ENCODE measurements at places on chromosomes 4 and X.

DNA sequence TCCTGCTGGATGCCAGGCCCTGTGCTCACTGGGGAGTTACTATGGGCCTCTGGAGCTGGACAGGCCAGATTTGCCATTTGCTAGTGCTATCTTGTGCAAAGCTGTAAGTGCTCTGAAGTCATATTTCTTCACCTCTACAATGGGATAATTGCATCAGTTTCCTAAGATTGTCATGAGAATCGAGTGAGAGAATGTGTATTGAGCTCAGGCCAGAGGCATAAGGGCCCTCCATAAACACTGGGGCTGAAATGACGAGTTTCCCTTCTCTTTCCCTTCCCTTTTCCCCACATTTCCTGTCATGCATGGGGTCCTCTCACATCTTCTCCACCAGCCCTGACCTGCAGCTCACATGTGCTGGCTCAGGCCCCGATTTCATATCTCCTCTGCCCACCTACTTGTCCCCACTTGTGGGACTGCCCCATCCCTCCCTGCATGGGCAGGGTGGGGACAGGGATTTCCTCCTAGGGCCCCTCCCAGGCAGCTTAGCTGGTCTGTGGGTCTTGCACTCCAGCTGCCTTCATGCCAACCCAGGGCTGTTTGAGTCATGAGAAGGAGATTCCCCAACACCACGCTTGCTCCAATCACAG lies 358.8 kb downstream of the MID1IP1 start:
- DNase-seq = no peak

- peak; percentile 62 for DNase-seq
Measured at GRCh38 chrX:153687121-153688039, at the start of gene SLC6A8. SLC6A8 (plus strand) TSS chrX:153687926; CDS start chrX:153688575, 649 bp downstream.

- no peak for DNase-seq
Measured at GRCh38 chr4:24589448-24589847, 5.1 kb upstream of the DHX15 start.

DNA sequence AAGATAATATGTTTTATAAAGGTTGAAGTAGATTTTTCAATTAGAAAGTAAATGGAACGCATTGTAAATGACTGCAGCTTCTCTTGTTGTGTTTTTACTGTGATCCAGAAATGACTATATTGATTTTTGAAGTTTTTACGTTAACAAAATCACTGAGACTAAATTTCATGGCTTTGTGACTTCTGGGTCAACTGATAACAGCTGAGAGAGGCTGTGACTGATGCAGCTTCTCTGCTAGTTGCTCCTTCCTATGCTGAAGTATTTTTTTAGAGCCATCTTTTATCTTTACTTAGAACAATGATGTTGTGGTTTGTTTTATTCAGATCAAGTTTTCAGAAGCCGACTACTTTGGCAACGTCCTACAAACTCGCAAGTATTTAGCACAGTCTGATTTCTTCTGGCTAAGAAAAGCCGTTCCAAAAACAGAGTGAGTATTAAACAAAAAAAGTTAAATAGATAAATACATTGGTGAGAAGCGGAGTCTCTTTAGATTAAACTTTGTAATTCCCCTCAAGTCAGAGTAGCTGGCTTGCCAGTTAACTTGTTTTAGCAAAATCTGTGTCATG lies 94.7 kb upstream of the CBLL2 start:
- no peak for DNase-seq

DNA sequence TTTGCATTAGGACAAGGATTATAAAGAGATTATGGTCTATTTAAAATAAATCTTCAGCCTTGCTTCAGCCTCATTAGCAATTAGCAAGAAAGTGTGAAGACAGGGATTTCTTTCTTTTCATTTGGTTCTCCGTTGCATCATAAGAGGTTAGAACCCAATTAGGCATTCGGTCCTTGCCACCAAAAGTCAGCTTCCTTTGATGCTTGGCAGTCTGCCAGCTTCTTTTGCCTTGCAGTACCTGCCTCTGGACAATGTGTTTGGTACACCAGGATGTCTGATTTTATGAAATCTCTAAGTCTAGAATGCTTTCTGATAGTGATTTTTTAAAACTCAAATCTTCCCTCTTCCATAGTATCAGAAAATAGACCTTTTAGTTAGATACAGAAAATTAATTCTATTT lies 12.4 kb downstream of the SMIM20 start:
- no peak for DNase-seq

DNA sequence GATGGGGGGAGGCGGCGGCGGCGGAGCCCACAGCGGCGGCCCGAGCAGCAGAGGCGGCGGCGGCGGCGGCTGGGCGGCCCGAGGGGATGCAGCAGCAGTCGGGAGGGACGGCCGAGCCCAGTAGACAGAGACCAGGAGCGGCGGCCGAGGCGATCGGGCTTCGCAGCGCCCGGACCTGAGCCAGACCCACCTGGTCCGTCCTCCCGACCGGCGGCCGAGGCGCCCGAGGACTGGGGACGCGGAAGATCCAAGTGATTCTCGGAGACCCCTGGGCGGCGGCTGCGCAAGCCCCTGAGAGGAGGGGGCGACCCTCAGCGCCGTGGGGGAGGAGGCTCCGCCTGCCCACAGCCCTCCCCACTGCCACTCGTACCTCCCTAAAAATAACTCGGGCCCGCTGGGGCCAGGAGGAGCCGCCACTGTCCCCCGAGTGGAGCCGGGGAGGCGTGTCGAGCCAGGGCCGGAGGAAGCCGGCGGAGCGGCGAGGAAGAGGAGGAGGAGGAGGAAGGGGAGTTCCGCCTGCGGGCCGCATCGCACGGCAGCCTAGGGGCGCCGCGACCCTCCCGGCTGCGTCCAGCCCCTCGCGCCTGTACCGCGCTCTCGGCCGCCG lies 608 bp downstream of the RAPGEF2 start:
- no peak for DNase-seq

DNA sequence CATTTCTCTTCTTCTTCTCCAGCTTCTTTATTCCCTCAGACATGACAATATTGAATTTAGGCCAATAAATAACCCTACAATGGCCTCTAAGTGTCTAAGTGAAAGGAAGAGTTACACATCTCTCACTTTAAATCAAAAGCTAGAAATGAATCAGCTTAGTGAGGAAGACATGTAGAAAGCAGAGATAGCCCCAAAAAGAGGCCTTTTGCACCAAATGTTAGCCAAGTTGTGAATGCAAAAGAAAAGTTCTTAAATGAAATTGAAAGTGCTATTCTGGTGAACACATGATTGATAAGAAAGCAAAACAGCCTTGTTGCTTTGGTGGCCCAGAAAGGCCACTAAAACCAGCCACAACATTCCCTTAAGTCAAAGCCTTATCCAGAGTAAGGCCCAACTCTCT lies 146.2 kb upstream of the HHIP start:
- no peak for DNase-seq
